Forelimb muscle (tissue), 1 donor: ENCODE measurements at places on chromosomes 3 and 15. TPM values are rescaled to one million over a fixed set of nuclear protein-coding genes. Genes with fewer than 3 reads are reported as not detected.

GRCh38 chr3:8553405-8553804 lies 51.8 kb downstream of the LMCD1 start:
- no peak for DNase-seq

GRCh38 chr15:99732751-99733267 lies 428 bp downstream of the LYSMD4 start:
- DNase-seq: no peak

DNA sequence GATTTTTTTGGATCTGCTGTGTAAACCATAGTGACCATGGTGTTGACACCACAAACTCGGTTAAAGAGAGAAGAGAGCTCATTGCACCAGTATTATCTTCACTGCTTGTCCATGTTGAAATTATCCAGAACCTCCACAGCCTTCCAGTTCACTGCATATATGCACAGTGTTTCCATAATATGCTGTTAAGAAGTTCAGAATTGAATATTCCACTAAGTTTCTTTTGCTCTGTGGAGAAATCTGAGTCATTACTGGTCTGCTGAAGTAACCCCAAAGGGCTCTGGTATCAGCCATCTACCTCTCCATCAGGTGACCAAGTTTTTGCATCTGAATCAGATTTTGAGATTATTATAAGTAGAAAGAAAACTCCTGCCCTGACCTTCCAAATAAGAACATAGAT lies 143.5 kb downstream of the LRRC3B start:
- no peak for DNase-seq

- DNase-seq: no peak
Observed at GRCh38 chr15:71669688-71670087, 140.7 kb upstream of the NR2E3 start.

LRRK1 gene
- 5.6 TPM for polyA plus RNA-seq

KNG1 gene
- polyA plus RNA-seq: not detected

IMPG2 gene
- polyA plus RNA-seq: 1.8 TPM

DNA sequence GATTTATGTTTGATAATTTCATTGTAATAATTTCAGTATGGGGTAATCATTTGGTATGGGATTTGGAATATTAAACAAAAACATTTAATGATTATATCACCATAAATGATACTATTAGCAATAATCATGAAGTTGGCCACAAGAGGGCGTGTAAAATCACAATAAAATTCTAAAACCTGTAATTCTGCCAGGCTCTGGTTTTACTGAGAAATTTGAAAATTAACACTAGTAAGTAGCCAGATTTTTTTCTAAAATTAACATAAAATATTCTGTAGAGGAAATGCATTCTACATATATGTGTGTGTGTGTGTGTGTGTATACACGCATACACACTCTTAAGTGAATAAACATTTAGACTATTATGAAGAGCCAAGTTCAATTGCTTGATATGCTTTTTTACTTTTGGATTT lies 40.5 kb downstream of the FEZF2 start:
- DNase-seq: no peak

DNA sequence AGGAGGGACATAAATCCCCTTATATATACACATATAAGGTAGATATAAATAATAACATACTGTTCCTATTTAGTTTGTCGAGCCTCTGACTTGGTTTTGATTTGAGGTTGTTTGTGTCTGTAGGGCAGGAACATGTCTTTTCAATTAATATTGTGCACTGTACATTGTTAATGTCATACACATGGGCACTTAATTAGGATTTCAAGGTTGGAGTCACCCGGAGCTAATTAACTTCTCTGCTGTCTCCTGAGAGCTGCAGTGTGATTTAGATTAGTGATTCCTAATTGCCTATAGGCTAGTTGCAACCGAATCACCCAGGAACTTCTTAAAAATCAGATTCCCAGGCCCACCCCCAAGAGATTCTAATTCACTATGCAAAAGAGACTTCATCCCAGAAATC lies 50.4 kb upstream of the FILIP1L start:
- no peak for DNase-seq

DNA sequence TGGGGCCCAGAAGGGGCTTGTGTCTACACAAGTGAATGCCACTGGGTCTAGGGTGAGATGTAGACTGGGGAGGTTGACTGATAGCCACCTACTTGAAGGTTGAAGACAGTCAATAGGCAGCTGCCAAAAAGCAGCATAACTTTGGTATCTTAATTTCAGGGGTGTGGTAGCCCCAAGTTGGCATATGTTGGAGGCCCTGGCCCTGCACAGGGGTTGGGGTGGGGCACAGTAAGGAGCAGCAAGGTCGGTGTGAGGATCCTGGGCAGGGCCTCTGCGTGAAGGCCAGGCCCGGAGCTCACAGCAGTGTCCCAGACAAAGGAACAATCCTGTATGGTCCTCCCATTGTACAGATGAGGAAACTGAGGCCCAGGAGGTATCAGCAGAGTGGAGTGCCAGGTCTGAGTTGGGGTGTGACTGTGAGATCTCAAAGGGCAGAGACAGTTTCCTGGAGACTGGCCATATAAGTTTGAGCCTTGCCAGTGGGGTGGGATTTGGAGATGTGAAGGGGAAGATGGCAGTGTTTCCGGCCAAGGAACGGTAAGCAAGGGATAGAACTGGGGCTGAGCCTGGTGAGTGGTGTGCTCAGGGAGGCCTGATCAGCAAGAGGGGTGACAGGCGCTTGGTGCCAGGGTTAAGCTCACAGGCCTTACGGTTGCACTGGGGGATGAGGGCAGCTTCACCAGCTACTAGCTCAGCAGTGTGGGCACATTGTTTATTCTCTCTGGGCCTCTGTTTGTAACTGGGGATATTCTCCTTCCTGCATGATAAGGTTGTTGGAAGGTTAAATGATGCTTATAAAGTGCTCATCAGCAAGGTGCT lies 1.7 kb downstream of the KLHL40 start:
- no peak for DNase-seq

GRCh38 chr3:183533412-183534132 lies 21.9 kb downstream of the KLHL6 start:
- DNase-seq: no peak

DNA sequence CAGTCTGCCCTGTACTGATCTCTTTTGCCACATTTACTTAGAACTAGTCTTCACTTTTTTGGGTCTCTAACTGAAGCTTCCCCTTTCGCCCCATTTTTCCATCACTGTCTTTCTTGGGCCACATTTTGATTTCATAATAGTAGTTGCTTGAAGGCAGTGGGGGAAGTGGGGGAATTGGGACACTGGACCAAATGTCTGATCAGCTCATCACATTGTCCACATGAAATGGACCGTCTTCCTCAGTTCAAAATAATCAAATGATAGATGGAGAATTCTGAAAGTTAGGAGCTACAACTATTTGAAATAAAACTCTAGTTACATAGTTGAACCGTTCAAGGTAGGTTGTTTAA lies 747 bp downstream of the PDCD6IP start:
- no peak for DNase-seq

GRCh38 chr3:138186803-138187295 lies 252 bp upstream of the ARMC8 start:
- no peak for DNase-seq

GRCh38 chr3:71064291-71064955 lies 519.1 kb downstream of the FOXP1 start:
- DNase-seq: no peak

DNA sequence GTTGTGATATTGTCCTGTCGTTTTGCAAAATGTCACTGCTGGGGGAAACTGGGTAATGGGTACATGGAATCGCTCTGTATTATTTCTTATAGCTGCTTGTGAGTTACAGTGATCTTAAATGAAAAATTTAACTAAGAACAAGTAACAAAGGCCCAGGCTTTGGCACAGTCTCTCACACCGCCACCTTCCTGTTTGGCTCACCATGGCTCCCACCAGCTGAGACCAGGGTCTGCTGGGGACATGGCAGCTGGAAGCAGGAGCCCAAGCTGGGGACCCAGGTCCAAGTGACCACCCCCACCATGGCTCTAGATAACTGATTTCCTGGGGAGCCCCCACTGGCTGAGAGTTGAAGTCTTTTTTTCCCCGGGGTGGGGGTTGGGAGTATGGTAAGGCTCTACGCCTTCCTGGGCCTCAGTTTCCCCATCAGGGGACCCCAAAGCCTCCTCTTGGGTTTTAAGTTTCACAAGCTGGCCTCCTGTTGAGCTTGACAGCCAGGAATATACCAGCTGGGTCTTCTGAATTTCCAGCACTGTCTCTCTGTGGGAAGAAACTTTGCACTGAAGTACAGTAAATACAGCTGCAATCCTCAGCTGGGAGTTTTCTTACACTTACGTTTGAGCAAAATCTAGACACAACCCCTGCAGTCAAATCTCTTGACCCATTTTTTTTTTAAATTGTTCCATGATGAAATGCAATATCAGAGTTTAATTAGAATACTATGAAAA lies 26.1 kb downstream of the ABTB1 start:
- peak; percentile 70 for DNase-seq

DNA sequence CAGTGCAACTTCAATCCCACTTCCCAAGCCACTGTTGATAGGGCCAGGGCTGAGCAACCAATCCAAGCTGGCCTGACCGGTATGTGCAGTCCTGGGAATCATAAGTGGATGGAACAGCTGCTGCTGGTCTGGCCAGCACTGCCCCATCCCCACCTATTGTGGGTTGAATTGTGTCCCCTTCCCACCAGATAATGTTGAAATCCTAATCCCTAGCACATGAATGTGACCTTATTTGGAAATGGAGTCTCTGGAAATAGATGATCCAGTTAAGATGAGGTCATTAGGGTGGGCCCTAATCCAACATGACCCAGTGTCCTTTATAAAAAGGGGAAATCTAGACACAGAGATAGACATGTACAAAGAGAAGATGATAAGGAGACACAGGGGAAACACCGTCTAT lies 13.7 kb upstream of the PDIA5 start:
- no peak for DNase-seq

C15orf61 gene
- polyA plus RNA-seq: 7.7 TPM

DNA sequence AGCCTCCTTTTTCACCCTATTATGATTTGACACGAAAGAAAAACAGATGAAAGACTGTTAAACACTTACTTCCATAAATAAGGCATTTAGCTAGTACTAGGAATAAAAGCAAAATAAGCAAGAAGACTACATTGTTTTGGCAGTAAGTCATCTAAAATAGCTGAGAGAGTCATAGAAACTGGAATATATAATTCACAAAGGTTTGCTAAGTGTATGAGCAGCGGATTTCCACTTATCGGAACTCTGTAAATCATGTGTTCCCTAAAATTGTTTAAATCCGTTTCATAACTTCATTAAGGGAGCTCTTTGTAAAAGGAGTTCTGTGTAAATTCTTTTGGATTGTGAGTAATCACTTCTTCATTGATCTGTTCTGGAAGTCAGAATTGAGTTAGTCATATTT lies 202.5 kb upstream of the CBLB start:
- no peak for DNase-seq

DNA sequence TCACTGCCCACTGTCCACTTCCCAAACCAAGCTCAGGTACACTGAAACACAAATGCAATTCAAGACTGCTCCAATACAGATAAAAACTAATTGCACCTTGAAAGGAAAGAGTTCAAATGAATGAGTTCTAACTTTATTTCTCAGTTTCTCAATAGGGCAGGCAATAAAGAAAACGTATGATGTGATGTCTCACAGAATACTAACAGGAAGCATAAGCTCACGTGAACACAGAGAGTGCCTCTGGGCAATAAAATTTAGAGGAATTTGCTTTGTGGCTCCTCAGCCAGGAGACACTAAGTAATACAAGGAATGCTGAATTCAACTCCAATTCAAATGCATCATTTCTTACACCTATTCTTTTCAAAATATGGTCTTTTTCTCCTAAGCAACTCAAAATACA lies 82.3 kb upstream of the OCA2 start:
- DNase-seq: no peak

GOLGA8O gene
- polyA plus RNA-seq: 0.92 TPM

DNA sequence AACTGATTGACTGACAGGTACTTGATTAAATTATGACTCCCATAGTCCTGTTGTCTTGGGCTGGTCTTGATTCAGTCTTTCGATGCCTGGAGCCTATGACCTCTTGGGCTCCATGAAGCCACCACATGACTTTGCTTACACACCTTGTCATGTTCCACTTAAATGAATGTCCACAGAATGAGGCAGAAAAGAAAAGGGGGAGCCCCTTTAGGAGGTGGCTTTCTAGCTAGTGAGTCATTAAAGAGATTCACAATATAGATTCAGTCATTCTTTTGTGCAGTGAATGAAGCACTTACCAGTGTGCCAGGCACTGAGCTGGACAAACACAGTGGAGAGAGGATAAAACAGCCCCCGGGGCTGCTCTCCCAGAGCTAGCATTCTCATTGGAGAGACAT lies 17.1 kb downstream of the VIPR1 start:
- no peak for DNase-seq

CCDC39 gene
- polyA plus RNA-seq: 2.7 TPM

- DNase-seq: no peak
Observed at GRCh38 chr3:188939814-188940572, 231.8 kb upstream of the TPRG1 start.

DNA sequence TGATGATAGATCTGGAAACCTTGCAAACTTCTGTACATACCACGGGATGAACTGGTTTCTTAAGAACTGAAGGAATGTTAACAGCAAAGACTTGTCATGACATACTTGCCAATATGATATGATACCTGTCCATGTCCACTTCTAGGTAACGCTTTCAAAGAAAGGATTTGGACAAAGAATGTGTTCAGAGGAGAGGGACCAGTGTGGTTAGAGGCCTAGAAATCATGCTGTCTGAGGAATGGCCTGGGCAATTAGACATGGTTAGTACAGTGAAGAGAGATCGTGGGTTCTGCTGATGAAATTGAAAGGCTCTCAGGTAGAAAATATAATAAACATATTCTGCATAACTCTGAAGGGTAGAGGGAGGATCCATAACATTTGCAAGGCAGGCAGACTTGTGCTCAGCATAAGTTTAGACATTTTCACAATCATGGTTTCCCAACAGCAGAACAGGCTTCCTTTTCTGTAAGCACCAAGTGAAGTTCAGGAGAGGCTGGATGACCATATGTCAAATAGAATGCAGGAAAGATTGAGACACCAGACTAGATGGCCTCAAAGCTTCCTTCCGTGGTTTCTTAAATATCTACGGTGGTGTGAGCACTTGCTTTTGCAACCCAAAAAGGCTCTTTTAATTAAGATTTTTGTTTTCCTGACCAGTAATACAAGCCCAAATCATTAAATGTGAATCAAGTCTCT lies 39.9 kb downstream of the TGFBR2 start:
- no peak for DNase-seq

GRCh38 chr3:117045143-117045542 lies 335.6 kb downstream of the TUSC7 start:
- DNase-seq: no peak

DNA sequence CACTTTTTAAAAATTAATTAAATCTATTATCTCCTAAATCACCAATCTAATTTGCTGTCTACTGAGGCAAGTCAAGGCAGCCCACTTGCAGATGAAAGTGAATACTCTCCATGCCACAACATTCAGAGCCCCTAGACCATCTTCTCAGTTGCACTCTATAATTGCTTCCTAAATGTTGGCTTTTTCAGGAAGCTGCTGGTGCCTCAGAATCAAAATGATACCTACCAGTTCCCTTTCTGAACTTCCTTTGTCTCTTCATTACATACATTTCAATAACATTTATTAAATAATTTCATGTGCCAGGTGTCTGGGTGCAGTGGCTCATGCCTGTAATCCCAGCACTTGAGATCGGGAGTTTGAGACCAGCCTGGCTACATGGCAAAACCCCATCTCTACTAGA lies 124.1 kb downstream of the SERPINI1 start:
- no peak for DNase-seq

ITIH4 gene
- 32.4 TPM for polyA plus RNA-seq

DLEC1 gene
- polyA plus RNA-seq: 0.59 TPM

CD276 gene
- polyA plus RNA-seq: 107 TPM

ISL2 gene
- not detected for polyA plus RNA-seq

GRCh38 chr15:81288040-81288439 lies 35.9 kb downstream of the STARD5 start:
- no peak for DNase-seq
